ENCODE measurements at places on chromosomes 7 and 10. TPM values are rescaled to one million over a fixed set of nuclear protein-coding genes. Genes with fewer than 3 reads are reported as not detected.

DNA sequence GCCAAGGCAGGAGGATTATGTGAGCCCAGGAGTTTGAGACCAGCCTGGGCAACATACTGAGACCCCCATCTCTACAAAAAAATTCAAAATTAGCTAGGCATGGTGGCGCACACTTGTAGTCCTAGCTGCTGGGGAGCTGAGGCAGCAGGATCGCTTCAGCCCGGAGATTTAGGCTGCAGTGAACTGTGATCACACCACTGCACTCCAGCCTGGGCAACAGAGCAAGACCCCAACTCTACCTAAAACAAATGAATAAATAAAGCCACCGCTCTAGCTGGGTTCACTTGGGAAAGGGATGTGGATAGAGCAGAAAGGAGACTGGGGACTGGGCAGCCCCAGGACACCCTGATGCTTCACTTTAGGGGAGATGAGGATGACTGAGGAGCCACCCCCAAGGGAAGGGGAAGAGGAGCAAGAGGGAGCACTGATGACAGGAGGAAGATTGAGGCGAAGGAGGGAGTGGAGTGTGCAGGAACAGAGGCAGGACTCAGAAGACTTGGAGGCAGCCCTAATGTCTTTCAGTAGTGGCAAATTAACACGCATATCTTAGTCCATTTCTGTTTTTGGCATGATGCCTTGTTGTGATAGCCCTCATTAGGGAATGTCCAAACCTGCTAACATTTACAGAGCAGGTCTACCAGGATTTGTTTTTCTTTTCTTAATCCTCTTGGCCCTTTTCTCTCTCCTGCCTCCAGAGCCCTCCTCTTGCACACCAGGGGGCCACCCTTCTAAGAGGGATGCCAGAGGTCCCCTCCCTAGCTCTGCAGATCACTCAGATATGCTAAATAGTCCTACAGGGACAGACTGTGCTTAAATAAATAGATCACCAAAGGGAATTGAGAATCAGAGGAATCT is 88.3 kb downstream of the C10orf105 start:
- no peak overlapping the region for H3K27ac ChIP-seq
- no peaks in the 10 kb centered on the region for H3K27me3 ChIP-seq
- H3K4me3 ChIP-seq, result no peak overlapping the region
- peaks cover 21% of the 10 kb centered on the region for H3K4me1 ChIP-seq
- DNase-seq, result no peak

ANXA8 gene
- polyA plus RNA-seq, result 0.18 TPM

DNA sequence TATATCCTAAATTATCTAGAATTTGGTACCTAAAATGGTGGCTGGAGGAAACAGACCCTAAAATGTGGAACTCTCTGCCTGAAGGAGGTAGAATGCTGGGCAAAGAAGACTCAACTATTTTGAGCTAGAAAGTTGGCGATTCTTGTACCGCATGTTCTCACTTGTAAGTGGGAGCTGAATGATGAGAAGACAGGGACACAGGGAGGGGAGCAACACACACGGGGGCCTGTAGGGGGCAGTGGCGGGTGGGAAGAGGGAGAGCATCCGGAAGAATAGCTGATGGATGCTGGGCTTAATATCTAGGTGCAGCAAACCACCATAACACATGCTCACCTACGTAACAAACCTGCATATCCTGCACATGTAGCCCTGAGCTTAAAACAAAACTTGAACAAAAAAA is 250.6 kb downstream of the CALN1 start:
- H3K27ac ChIP-seq, result no peak overlapping the region
- no peak for DNase-seq
- no peaks in the 10 kb centered on the region for H3K27me3 ChIP-seq
- no peak overlapping the region for H3K4me3 ChIP-seq
- no peaks in the 10 kb centered on the region for H3K36me3 ChIP-seq
- no peaks in the 10 kb centered on the region for H3K4me1 ChIP-seq

MKX gene
- not detected for polyA plus RNA-seq

DNA sequence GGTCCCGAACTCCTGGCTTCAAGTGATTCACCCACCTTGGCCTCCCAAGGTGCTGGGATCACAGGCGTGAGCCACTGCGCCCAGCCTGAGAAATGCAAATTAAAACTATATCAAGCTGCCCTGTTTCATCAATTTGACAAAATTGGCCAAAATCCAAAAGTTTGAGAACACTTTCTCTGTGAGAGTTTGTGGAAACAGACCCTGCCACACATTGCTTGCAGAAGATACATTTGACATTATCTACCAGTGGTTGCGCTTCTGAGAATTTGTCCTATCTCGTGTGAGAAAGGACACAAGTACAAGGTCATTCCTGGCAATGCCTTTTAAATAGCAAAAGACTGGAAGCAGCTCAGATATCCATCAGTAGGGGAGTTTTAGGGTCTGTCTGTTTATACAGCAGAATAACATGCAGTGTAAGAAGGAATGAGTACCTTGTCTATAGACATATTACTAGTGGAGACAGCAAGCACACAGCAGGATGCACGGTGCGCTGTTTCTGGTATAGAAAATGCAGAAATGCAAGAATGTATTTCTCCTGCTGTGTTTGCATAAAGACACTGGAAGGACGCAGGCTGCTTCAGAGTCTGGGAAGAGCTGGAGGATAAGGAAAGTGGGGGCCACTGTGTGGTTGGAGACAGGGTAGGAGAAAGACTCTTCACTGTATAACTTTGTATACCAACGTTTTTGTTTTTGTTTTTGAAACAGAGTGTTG is 4.3 kb downstream of the LHPP start:
- DNase-seq, result no peak
- no peaks in the 10 kb centered on the region for H3K27me3 ChIP-seq
- no peak overlapping the region for H3K27ac ChIP-seq

COL26A1 gene
- polyA plus RNA-seq, result not detected

- peak overlapping the region; percentile 79 for H3K4me3 ChIP-seq
- H3K27ac ChIP-seq, result peak overlapping the region; percentile 94
- H3K36me3 ChIP-seq, result peaks cover 50% of the 10 kb centered on the region
- no peak for DNase-seq
- peaks cover 14% of the 10 kb centered on the region for H3K4me1 ChIP-seq
Measured at GRCh38 chr7:44080686-44081265, 1.6 kb downstream of the POLM start.

DNA sequence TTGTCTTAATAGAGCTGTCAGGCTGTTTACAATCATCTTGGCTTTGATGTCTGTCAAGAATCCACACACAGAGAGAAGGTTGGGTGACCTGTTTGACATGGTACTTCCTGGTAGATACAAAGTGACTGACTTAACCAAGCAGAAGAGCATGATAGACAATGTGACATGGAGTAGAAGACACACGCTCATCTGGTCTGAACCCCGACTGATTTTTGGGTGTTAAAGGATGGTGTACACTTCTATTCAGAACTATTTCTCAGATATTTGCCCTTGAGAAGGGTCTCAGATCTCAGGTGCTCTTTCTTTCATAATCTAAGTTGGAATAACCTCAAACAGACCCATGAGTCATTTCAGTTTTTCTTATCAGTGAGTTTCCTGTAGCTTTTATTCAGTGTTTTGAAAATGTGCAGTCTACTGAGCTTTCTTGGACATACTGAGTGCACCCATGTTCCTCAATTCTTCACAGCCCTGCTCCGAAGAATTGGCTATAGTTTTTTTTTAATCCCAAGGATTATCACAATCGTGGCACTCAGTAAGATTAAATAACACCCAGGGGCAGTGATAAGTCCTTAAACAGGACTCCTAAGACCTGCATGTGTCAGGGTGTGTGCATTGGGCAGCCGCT is 46.4 kb upstream of the NXPH1 start:
- H3K4me3 ChIP-seq, result no peak overlapping the region
- no peak overlapping the region for H3K27ac ChIP-seq
- H3K4me1 ChIP-seq, result no peaks in the 10 kb centered on the region
- no peak for DNase-seq

HMX3 gene
- polyA plus RNA-seq, result not detected

GRCh38 chr10:17229967-17230682 is 2.1 kb downstream of the VIM start:
- peaks cover 44% of the 10 kb centered on the region for H3K36me3 ChIP-seq
- peaks cover 67% of the 10 kb centered on the region for H3K4me1 ChIP-seq
- H3K27me3 ChIP-seq, result no peaks in the 10 kb centered on the region
- DNase-seq, result peak; percentile 83
- H3K4me3 ChIP-seq, result peak overlapping the region; percentile 100
- peak overlapping the region; percentile 98 for H3K27ac ChIP-seq

GRCh38 chr7:143074141-143074540 is 22.0 kb downstream of the OR6V1 start:
- H3K4me1 ChIP-seq, result no peaks in the 10 kb centered on the region
- DNase-seq, result no peak
- no peak overlapping the region for H3K27ac ChIP-seq
- no peaks in the 10 kb centered on the region for H3K27me3 ChIP-seq
- no peaks in the 10 kb centered on the region for H3K36me3 ChIP-seq

DNA sequence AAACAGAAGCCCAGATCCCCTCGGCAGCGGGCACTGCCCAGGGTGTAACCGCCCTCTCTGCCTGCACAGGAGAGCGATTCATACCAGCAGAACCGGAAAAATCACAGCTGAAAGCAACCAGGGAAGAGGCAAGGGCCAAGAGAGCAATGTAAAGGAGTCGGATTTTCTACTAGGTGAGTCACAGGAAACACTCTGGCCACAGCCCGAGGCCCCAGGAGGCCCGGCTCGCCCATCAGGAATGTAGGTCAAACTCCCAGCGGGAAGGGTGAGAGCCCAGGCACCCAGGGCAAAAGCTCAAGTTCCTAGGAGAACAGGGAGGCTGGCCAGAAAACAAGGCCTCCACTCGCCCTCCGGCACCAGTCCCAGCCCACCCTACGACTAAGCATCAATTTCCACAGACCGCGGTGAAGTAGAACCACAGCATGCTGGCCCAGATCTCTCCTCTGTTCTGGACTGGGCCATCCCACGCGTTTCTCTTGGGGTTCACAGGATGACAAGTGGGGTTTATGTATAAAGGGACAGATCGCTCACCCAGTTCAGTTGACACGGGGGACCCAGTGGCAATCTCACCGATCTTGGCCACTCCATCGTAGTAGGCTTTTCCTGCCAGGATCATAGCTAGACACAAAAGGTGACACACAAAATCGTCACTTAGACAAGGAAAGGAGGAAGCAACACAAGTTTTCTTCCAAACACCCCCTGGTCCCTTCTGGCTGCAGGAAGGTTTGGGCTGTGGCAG is 46.2 kb downstream of the BAIAP2L1 start:
- no peak for DNase-seq
- no peaks in the 10 kb centered on the region for H3K27me3 ChIP-seq
- H3K27ac ChIP-seq, result no peak overlapping the region
- no peaks in the 10 kb centered on the region for H3K36me3 ChIP-seq
- no peaks in the 10 kb centered on the region for H3K4me1 ChIP-seq
- H3K4me3 ChIP-seq, result no peak overlapping the region

DNA sequence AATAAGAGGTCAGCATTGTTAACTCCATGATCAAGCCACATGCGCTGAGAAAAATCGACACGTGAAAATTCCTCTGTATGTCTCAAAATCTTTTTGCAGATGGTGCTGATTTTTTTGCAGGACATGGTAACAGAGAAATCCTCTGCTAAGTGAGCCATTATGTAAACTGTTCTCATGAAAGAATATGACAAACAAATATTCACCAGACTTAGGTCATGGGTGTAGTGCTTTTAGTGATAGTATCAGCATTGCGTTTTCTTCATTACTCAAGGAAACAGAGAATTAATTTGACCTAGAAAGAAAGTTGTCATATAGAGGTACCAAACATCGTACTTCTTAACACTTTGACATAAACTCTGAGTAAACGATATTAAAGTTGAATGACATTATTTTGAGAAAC is 34.7 kb downstream of the ADRB1 start:
- H3K27me3 ChIP-seq, result no peaks in the 10 kb centered on the region
- no peak for DNase-seq
- no peak overlapping the region for H3K27ac ChIP-seq
- H3K4me1 ChIP-seq, result peaks cover 17% of the 10 kb centered on the region
- no peaks in the 10 kb centered on the region for H3K36me3 ChIP-seq
- no peak overlapping the region for H3K4me3 ChIP-seq

DNA sequence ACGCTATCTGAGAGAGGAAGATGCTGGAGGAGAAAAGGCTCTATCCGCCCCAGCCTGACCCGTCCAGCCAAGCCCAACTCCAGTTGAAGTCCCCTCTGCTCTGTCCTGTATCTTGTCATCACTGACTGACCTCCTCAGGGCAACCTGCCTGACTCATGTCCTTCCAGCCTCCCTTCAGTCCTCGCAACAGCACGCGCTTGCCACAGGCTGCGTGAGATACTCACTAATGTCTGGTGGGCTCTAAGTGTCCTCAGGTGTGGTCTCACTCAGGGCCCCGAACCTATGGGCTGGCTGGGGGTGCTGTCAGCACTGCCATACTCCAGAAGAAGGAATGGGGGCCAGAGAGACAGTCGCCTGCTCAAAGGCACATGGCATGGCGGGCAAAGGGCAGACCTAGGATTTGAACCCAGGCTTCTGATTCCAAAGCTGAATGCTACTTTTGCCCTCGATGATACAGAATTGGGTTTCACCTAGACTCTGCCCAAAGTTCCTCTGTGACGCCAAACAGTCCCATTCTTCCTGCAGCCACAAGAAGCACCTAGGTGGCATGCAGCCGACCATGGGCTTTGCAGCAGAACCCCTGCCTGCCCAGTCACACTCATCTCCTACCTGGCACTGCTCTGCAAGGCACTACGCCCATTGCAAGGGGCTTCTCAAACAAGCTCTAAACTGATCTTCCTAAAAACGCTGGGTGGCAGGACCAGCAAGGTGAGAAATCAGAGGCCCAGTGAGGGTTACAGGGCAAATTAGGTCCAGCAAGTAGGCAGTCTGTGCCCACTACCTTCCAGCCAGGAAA is 8.5 kb downstream of the FAM53B start:
- H3K4me1 ChIP-seq, result peaks cover 13% of the 10 kb centered on the region
- no peaks in the 10 kb centered on the region for H3K27me3 ChIP-seq
- no peak overlapping the region for H3K4me3 ChIP-seq
- no peak overlapping the region for H3K27ac ChIP-seq
- H3K36me3 ChIP-seq, result peaks cover 63% of the 10 kb centered on the region

- no peak for DNase-seq
- no peak overlapping the region for H3K27ac ChIP-seq
- H3K27me3 ChIP-seq, result no peaks in the 10 kb centered on the region
- no peaks in the 10 kb centered on the region for H3K4me1 ChIP-seq
Measured at GRCh38 chr7:22980422-22980821, 33.5 kb downstream of the HYCC1 start.

GRCh38 chr10:99374526-99374925 is 45.4 kb downstream of the CNNM1 start:
- no peak for DNase-seq
- no peak overlapping the region for H3K4me3 ChIP-seq
- no peaks in the 10 kb centered on the region for H3K4me1 ChIP-seq

- no peaks in the 10 kb centered on the region for H3K36me3 ChIP-seq
- DNase-seq, result no peak
- H3K27me3 ChIP-seq, result no peaks in the 10 kb centered on the region
- no peak overlapping the region for H3K4me3 ChIP-seq
- H3K4me1 ChIP-seq, result no peaks in the 10 kb centered on the region
Measured at GRCh38 chr10:90642650-90643049, 215.2 kb downstream of the HTR7 start.

- H3K4me3 ChIP-seq, result no peak overlapping the region
- H3K27ac ChIP-seq, result no peak overlapping the region
- no peak for DNase-seq
- H3K27me3 ChIP-seq, result peaks cover 2% of the 10 kb centered on the region
- no peaks in the 10 kb centered on the region for H3K4me1 ChIP-seq
Measured at GRCh38 chr10:133088956-133089800, 1.5 kb downstream of the ADGRA1 start.

RGR gene
- not detected for polyA plus RNA-seq

PLAC9 gene
- not detected for polyA plus RNA-seq

- DNase-seq, result no peak
- no peak overlapping the region for H3K27ac ChIP-seq
- no peaks in the 10 kb centered on the region for H3K4me1 ChIP-seq
- peaks cover 8% of the 10 kb centered on the region for H3K36me3 ChIP-seq
- H3K27me3 ChIP-seq, result no peaks in the 10 kb centered on the region
- H3K4me3 ChIP-seq, result no peak overlapping the region
Measured at GRCh38 chr10:102696736-102697135, 17.5 kb downstream of the ARL3 start.

ADK gene
- 38.2 TPM for polyA plus RNA-seq
